Cortex of kidney (tissue), 1 donor: ENCODE measurements at places on chromosomes 11 and 22.

GRCh38 chr11:37320921-37321320, 722.9 kb upstream of the RAG2 start:
- DNase-seq: no peak

GRCh38 chr11:8905528-8906165, 5.3 kb upstream of the AKIP1 start:
- no peak for DNase-seq

GRCh38 chr22:41971431-41971830, 2.2 kb downstream of the SEPTIN3 start:
- no peak for DNase-seq

- DNase-seq: no peak
Measured at GRCh38 chr11:99773646-99774045, 752.9 kb downstream of the CNTN5 start.

DNA sequence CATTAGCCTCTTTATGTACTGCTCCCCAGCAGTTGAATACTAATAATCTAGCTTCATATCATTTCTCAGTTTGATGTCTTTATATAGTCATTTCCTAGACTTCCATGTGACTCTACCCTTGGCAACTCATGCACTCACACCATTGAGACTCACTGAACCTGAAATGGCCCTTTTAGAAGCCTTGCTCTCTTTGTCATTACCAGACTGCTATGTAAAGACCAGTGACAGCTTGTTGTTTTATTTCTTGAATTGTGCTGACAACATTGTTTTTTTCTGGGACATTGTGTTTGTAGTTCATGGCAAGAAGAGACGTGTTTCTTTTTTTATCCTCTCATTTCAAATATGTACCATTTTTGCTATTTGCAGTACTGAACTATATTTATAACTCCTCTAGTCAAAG, 256.5 kb downstream of the CNTN5 start:
- DNase-seq: no peak

DNA sequence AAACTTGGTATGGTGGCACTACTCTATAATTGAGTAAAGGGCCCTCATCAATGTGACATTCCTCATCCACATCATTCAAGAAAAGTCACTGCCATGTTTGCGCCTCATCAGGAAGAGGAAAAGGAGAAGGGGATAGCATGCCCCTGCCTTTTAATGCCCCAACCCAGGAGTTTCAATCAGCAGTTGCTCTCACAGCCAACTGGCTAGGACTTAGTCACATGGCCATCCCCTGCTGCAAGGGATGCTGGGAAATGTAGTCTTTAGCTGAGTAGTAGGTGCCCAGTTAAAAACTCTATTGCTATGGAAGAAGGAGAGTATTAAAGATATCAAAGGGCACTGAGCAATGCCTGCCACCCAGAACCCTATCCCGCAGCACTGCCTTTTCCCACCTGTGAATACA, 10.9 kb upstream of the CCND1 start:
- DNase-seq: no peak

GRCh38 chr11:116454020-116454645, 318.7 kb downstream of the BUD13 start:
- DNase-seq: no peak

DNA sequence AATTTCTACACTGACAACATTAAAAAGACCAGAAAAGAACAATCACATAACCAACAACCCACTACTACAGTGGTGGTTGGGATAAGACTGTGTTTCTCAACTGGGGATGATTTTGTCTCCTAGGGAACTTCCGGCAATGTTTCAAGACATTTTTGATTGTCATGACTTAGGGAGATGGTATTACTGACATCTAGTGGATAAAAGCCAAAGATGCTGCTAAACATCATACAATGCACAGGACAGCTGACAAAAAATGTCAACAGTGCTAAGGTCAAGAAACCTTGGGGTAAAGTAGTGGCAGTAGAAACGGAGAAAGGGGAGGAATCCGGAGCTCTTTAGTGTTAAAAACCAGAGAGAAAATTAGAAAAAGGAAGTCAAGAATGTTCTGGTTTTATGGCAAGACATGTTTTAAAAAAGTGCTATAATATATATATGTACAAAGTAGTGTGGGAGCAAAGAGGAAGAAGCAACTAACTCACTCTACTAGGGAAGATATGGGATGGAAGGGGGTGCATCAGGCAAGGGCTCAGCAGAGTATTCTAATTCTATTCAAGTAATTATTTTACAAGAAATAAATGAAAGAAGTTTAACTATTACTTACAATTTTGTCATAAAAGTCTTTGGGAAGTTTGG, 37.2 kb downstream of the CKAP5 start:
- DNase-seq: no peak

GRCh38 chr22:44584256-44584902, 86.3 kb upstream of the RTL6 start:
- no peak for DNase-seq

GRCh38 chr22:42022162-42022847, 23.7 kb downstream of the WBP2NL start:
- DNase-seq: no peak

DNA sequence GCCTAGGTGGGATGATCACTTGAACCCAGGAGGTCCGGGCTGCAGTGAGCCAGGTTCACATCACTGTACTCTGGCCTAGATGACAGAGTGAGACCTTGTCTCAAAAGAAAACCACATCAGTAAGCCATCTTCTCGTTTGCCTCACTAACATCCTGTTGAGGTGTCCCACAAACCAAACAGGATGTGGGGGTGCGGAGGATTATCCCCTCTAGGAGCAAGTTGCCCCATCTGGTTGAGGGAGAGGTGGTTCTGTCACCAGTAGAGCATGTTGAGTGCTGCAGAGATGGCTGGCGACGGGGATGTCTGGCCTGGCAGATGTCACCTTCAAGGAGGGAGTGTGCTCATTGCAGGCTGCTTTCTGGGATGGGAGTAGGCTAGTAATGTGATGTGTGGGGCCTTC, 72.4 kb downstream of the ZNRF3 start:
- DNase-seq: no peak

DNA sequence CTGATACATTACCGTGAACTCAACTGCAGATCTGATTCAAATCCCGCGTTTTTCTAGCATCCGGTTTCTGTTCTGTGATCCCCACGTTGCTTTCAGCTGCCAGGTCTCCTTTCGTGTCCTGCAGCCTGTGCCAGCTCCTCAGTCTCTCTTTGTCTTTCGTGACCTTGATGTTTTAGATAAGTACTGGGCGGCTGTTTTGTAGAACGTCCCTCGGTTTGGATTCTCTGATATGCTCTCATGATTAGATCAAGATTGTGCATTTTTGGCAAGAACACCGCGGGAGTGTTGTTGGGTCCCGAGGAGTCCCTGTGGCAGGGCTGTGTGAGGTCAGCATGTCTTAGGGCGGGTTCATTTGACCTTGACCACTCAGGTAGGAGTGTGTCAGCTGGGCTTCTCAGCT, 38.6 kb downstream of the KCNQ1 start:
- DNase-seq: no peak

DNA sequence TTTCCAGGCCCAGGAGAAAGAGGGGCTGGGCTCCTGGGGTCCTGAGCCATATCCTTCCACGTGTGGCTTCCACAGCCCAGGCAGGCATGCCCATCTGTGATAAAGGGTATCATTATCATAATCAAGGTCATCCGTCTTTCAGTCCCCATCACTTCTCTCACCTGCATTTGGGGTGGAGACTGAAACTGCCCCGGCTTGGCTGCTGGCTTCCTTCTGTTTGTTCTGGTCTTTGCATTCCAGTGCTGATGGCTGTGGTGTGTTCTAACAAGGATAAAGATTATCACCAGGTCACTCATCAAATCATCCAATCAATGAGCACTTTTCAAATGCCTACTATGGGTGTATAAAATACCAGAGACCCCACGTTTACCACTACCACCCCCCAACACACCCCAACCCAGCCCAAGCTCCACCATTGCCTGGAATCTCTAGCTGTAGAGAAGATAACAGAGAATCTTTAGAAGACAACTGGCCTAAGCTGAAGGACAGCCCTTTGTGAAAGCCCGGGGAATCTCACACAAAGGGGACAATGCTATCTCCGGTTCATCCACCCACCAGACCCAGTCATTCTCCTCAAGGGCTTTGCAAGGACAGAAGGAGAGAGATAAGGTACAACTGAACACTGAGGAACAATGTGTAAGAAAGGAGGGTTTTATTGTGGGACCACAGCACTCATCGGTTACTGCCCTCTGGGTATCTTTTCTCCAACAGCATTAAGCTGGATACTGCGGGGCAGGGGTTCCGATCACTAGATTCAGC, 54.9 kb downstream of the AHNAK start:
- no peak for DNase-seq

- no peak for DNase-seq
Measured at GRCh38 chr11:74520927-74521665, 27.6 kb upstream of the LIPT2 start.

DNA sequence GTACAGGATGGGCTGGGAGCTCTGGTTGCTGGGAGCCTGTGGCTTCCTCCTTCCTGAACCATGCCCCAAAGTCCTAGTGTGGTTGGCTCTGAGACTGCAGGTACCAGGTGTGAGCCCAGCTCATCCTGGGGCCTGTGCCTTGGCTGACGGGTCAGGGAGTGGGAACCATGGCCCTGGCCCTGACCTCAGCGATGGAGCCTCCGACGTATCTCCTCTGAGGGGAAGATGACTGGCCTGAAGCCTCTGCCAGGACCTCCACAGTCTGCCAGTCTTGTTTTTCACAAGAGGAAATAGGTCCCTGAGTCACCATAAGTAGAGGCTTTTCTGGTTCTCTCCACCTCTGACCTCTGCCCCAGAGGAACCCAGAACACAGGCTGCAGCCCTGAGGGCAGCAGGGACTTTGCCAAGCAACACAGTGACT, 3.4 kb downstream of the RCE1 start:
- DNase-seq: no peak

- no peak for DNase-seq
Measured at GRCh38 chr11:122436188-122436555, 219.3 kb upstream of the UBASH3B start.

DNA sequence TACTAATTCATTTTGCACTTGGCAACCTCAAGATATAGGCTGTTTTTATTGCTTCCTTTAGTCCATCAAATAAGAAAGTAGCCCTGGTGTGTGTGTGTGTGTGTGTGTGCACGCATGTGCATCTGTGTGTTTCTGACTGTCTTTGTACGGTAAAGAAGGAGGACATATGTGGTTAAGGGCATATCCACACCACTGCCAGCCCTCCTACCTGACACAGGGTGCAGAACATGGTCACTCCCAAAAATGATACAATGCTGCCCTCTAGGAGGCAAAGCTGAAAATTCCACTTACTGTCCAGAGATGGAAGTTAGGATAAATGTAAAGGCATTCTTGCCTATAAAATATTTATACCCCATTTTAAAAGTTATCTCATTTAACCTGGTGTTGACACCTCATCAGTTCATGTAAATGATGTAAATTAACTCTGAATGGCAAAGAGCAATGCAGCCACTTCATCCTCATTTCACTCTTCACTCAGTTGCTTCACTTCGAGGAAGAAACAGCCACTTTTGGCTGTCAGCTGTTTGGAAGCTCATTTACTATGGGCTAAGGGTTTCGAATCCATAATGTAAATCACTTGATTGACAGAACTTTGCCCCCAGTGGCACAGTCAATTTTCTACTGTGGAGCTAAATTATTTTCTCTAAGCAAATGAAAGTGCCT, 83.1 kb upstream of the MTNR1B start:
- no peak for DNase-seq

GRCh38 chr22:35288116-35288515, 11.6 kb upstream of the TOM1 start:
- DNase-seq: no peak

DNA sequence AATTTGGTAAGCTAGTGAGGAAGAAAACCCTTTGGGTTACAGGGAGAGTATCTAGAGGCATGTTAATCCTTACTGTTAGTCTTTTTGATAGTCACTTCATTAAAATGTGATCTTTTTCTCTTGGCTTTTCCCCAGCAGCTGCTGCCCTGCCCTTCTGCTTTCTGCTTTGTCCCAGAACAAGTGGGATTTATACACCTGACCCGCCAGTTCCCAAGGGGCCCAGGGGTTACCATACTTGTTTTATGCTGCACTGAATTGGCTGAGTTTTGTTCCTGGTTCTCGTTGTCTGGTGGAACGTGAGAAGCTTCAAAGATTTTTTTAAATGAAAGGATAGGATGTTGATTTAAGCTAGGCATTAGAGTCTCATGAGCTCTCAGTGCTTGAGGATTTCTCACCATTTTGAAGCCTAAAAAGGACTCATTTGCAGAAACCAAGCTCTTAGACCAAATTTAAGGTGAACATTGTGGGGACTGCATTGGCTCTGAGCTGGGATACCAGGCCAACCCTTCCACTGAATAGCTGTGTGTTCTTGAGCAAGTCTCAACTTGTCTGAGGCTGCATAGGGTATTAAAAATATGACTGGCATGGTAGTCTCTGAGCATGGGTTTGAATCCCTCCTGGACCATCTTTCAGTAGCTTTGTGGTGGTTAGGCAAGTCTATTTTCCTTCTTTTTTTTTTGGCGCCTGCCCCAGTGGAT, 6.6 kb downstream of the LIMK2 start:
- no peak for DNase-seq

DNA sequence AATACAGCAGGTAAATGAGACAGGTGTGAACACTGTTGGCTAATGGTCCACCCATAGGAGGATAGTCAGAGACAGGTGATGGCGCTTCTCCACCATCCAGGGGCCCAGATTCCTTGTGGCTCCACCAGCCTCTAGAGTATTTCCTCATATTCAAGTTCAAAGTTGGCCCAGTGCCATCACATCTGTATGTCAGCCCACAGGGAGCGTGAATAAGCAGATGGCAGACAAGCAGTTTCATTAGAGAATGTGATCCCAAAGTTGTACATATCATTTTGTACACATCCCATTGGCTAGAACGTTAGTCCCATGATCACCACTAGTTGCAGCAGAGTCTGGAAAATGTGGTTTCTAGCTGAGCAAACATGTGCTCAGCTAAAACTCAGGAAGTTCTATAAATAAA, 11.0 kb upstream of the CWF19L2 start:
- no peak for DNase-seq
